Hippocampal formation (tissue), 2 donors: ENCODE measurements at places on chromosomes 5 and 9.

GRCh38 chr9:95313010-95313498 lies 4.5 kb downstream of the FANCC start:
- no peak for DNase-seq

- DNase-seq: no peak
Measured at GRCh38 chr5:74319076-74319475, 321.5 kb downstream of the ENC1 start.

DNA sequence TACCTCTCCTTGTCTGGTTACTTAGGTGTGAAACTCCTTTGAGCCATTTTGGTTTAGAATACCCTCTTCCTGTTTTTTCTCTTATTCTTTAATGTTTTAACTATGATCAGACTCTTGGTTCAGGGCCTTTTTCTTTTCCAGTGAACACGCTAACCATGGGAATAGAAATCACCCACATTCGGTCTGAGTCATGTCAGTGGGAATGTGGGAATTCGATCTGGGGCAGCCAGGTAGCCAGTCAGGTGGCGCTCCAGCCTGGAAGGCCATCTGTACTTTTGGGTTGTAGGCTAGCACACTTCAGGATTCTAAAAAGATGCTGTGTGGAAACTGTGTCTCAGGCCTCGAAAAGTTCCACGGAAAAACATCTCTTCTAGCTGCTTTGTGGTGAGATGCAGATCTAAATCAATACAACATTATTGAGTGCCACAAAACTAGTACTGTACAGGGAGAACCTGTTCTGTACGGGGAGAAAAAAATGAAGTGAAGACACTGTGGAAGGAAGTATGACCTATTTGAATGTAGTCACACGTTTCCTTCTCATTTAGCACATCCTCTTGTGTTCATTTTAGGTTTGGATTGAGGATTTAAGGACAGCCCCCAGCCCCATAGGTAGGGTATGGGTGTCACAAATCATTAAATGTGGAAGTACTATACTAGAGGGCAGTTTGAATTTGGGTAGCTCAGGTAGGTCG lies 36.4 kb downstream of the SNX30 start:
- DNase-seq: no peak

GRCh38 chr5:125660231-125660895 lies 762.8 kb upstream of the GRAMD2B start:
- DNase-seq: no peak

DNA sequence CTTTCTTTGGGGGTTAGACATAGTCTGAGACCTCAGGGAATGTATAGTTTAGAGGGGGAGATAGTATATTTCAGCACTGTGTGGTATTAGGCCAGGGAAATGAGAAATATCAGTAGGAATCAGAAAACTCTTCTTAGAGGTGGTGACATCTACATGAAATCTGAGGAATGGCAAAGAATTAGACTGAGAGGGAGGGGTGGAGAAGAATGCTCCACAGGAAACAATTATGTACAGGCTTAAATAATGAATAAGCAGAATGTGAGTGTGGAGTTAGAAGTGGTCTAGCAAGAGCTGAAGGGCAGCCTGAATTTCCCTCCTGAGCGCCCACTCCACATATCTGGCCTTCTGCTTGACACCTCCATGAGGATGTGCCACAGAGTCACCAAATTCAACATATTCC lies 3.6 kb upstream of the MACIR start:
- DNase-seq: no peak

GRCh38 chr5:108061941-108062340 lies 320.0 kb downstream of the FBXL17 start:
- DNase-seq: no peak

DNA sequence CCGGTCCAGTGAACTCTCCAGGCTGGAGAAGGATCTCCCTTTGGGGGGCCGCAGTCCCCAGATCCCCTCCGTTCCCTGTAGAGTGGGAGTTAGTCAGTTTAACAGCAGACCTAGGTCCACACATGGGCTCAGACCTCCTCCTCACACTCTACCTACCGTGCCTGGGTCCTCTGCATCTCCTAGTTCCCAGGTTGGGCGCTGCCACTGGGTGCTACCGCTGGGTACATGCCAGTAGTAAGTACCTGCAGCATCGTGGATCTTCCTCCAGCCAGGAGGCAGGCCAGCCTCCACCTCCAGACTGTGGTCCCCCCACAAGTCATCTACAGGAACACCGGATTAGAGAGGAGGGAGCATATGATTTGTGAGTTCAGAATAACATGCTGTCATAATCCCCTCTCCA lies 802 bp downstream of the APBB3 start:
- DNase-seq: no peak

GRCh38 chr5:13944560-13945199 lies at the start of gene DNAH5:
DNAH5 (minus strand) TSS chr5:13944688; CDS start chr5:13944438, 250 bp downstream.
- DNase-seq: no peak

DNA sequence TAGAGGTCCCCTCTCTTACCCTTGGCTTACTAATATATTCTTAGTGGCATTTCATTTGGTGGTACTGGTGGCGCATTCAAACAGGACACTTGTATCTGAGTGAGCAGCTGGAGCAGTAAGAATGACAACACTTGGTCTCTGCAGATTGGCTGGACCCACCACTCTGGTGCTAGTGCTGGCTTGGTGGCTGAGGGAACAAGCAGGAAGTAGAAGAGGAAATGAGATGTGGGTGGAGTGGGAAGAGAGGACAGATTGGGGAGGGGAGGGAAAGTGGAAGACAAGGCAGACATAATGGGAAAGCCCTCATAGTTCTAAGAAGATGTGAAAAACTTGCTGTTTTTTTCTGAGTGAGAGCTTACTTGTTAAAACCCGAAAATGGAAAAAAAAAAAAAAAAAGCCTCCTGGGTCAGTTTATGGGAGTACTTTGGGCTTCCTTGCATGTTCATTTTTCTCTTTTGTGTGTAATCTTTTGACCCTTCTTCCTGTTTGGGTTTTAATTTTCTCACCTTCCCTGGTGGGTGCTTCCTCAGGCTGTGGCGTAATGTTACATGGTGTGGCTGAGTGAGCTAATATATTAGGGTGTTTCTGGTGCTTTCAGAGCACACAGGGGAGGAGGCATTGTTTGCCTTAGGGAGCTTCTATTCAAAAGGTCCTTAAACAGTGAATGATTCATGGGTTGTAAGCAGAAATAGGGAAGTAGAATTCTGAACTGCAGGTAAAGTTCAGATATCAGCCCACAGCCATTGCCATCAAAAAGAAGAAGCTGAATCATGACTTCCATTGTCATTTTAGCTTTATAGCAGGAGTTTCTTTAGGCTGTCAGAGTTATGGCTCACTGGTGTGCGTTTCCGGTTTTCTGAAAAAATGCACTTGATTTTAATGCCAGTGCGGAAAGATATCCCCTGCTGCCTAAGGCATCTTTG lies 52.3 kb downstream of the TLE4 start:
- DNase-seq: no peak
